CD4-positive, CD25-positive, alpha-beta regulatory T cell (primary cell): ENCODE measurements at places on chromosomes 5 and 9.

DNA sequence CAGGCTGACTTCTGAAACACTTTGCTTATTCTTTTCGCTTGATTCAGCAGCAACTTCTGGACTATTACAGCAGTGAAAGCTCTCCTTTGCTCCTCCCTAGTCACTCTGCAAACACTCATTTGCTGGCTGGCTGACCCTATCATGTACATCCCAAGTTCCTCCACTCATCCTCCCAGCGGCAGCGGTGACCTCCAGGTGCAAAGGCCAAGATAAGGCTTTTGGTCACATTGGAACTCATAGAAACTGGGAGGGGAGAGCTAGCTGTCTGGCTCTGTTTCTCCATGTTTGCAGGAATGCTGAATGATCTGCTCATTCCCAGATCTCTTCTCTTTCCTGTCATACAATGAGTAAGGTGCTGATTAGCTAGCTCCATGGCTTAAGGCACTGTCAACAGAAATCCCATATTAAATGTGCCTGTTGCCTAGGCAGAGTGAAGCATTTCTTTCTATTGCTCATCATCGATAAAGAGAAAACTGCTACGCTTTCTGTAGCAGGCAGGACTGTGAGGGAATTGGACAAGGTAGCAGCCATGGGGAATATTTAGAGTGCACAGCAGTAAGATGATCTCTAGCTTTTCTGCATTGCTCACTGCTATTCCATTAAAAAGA is 250.5 kb upstream of the PDE4D start:
- DNase-seq, result no peak

DNA sequence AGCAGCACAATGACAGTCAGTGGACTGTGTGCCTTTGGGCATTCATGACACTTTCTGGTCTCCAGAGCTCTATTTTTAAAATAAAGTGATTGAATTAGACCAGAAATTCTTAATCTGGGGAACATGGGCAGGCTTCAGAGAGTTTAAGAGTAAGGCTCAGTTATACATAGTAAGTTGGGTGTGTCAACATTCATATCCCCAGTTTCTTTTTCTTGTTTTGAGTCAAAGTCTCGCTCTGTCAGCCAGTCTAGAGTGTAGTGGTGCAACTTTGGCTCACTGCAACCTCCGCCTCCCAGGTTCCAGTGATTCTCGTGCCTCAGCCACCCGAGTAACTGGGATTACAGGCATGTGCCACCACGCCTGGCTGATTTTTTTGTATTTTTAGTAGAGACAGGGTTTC is 13.7 kb upstream of the KIF4B start:
- DNase-seq, result no peak

- no peak for DNase-seq
Observed at GRCh38 chr9:104882086-104882485, 45.9 kb downstream of the ABCA1 start.

GRCh38 chr9:36789886-36790285 is 217.2 kb downstream of the MELK start:
- no peak for DNase-seq

GRCh38 chr9:37542488-37542887 is 33.7 kb downstream of the FBXO10 start:
- no peak for DNase-seq

DNA sequence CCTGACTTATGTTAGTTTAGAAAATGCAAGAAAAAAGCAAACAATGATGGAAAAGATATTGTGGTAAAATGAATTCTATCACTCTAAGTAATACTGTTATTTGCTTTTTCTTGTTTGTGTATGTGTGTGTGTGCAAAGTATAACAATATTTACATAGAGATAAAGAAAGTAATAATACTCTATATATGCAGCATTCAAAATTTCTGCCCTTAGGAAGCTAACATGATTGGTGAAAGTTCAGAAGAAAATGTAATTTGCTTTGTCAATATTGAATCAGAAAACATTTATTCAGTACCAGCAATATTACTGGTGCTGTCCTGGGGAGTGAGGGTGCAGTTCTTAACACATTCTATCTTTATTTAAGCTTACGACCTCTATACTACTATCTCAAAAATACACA is 12.9 kb upstream of the PRDM9 start:
- DNase-seq, result no peak

- no peak for DNase-seq
Observed at GRCh38 chr9:459491-460444, 245.1 kb downstream of the DOCK8 start.

DNA sequence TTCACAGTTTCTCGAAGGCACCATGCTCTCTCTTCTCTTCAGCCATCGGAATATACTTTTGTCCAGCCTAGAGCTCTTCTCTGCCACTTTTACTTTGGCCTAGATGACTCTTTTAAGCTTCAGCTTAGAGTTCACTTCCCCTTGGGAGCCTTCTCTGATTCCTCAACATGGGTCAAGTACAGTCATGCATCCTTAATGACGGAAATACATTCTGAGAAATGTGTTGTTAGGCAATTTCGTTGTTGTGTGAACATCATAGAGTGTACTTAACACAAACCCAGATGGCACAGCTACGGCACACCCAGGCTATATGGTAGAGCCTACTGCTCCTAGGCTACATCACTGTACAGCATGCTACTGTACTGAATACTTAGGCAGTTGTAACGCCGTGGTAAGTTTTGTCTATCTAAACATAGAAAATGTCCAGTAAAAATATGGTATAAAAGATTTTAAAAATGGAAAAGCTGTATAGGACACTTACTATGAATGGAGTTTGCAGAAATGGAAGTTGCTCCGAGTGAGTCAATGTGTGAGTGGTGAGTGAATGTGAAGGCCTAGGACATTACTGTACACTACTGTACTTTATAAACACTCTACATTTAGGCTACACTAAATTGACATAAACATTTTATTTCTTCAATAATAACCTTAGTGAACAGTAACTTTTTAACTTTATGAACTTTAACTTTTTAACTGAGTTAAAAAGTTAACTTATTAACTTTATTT is 15.1 kb upstream of the TNFSF15 start:
- no peak for DNase-seq

- no peak for DNase-seq
Observed at GRCh38 chr9:12708562-12709298, 15.5 kb downstream of the TYRP1 start.

DNA sequence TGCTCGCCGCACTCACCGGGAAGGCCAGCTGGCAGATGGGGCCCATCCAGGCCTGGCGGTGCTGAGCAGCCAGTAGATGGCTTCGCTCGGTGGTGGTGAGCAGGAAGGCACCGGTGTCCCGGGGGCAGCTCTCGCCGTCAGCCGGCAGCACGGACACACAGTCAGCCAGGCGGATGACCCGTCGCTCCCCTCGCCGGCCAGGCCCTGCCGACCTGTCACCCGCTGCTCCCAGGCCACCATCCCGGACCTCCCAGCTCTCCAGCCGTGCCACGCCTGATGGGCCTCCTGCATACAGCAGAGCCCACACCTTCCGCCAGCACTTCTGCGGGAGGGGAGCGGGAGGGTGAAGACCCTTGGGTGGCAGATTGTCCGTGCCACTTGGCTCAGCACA is 1.4 kb downstream of the DOK3 start:
- no peak for DNase-seq

- peak; percentile 20 for DNase-seq
Observed at GRCh38 chr5:176899296-176899891, at the start of gene HK3. Gene HK3, minus strand, starts transcription at chr5:176899346. Its CDS starts 3,187 bp downstream, at chr5:176896159.

GRCh38 chr5:90311401-90311800 is 98.2 kb downstream of the CETN3 start:
- no peak for DNase-seq

DNA sequence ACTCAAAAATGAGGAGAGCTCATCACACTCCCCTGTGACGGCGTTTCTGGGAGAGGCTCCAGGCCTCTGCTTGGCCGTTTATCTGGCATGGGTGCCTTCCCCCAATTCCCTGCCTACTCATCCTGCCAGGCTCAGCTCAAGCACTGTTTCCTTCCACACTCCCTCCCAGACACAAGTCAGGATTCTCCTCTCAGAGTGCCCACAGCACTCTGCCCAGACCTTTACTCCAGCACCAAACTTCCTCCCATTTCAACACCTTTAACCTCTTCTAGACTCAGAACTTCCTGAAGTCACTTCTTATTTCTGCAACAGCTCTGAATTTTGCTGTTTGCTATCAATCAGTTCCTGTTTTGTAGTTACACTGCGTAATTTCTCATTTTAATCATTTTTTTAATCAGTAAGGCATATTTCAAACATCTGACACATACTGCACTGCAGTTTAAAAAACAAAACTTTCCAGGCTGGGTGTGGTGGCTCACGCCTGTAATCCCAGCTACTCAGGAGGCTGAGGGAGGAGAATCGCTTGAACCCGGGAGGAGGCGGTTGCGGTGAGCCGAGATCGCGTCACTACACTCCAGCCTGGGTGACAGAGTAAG is 16.0 kb downstream of the TRMO start:
- DNase-seq, result peak; percentile 56

DNA sequence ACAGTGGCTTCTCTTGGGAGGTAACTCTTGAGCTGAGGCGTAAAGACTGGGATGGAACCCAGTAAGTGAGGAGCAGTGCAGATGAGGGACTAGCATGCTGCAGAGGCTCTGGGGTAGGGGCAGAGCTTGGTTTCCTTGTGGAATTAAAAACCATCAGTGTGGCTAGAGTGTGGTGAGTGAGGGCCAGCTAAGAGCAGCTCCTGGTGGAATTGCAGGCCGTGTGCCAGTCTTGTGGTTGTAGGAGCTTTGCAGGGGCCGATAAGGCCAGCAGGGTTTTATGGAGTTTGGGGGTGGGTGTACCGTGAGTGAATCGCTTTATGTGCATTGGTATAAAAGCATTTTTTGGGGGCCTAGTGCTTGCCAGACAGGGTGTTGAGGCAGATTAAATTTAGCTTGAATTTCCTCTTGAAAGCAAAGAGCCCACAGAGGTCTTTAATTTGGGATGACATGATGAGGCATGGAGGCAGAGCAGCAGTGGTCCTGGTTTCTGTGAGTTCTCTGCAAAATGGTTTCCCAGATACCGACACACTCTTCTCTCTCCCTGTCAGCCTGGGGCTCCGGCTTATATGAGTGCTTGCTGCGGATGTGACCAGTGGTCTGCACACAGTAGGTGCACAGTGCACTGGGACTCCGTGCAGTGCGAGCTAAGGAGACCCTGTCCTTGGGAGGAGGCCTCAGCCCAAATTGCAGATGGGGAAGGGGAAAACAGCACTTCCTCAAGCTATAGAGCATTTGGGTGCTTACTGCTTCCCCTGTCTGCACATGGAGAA is 176.4 kb upstream of the PITX1 start:
- no peak for DNase-seq

- DNase-seq, result no peak
Observed at GRCh38 chr9:26523577-26523976, 369.0 kb downstream of the CAAP1 start.

- DNase-seq, result no peak
Observed at GRCh38 chr5:54693936-54694657, 176.5 kb downstream of the SNX18 start.

DNA sequence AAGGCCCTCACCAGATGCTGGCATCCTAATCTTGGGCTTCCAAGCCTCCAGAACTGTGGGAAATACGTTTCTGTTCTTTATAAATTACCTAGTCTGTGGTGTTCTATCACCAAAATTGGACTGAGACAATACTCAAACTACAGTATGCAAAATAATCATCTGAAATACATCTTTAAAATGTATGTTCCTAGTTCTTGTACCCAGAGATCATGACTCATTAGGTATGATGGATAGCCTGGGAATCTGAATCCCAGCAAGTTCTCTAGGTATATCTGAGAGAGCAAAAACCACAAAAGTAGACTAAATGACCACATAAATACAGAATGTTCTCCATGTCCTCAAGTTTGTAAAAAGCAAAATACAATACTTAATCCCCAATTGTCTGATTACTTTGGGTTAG is 166.3 kb downstream of the YIPF5 start:
- no peak for DNase-seq

- no peak for DNase-seq
Observed at GRCh38 chr9:76374783-76375559, 19.3 kb downstream of the RFK start.

- DNase-seq, result peak; percentile 82
Observed at GRCh38 chr5:14415024-14415697, 166.4 kb upstream of the OTULINL start.

DNA sequence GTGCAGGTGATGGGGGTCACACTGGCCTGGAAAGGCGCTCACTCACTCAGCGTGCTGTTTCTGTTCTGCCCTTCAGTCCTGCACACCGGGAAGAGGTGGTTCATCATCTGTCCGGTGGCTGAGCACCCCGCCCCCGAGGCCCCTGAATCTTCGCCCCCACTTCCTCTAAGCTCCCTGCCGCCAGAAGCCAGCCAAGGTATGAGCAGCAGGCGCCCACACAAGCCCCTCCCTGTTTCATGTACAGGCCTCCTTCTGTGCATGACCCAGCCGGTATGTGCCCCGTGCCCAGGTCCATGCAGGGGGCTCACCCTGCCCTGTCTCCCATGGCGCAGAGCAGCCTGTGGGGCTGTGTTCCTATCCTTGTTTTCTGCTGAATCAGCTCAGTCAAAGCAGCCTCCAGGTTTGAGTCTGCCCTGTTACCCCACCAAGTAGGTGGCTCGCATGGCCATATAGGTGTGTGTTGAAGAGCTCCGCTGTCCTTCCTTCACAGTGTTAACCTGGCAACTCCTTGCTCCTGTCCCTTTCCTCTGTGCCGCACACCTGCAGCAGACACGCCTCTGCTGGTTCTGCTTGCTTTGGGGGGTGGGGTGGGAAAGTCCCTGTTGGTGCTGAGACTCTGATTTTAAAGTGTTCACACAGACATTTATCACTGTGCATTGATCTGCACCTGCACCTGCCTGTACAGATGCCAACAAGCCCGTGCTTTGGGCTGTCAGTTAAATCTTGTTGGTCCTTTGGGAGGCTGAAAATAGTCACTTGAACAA is 84.8 kb downstream of the WNK2 start:
- DNase-seq, result peak; percentile 46

- DNase-seq, result peak; percentile 12
Observed at GRCh38 chr9:33524306-33524947, 376 bp downstream of the ANKRD18B start.

GRCh38 chr9:121217609-121218292 is 16.1 kb upstream of the RAB14 start:
- DNase-seq, result no peak

GRCh38 chr9:116592970-116593369 is 94.1 kb upstream of the TRIM32 start:
- DNase-seq, result no peak

GRCh38 chr5:167451076-167451475 is 840.4 kb upstream of the WWC1 start:
- no peak for DNase-seq

- no peak for DNase-seq
Observed at GRCh38 chr5:17304282-17304681, 86.9 kb downstream of the BASP1 start.

DNA sequence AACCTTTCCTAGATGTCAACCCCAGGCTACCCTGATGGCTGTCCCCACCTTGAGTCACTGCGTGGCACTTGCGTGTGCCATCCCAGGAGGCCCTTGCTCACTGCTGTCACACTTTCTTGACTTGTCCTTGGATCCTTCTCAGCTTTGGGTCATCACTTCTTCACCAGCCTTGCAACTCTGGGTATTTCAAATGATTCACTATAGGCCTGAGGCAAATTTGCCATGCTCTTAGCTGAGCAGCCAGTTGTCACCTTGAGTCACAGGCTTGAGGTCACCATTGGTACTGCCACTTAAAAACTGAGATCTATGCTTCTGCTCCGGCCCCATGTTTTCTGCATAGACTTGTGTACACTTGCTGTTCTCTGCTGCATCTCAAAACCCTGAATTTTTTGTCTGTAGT is 84.7 kb downstream of the BASP1 start:
- no peak for DNase-seq

- no peak for DNase-seq
Observed at GRCh38 chr5:159459132-159459627, 128.9 kb upstream of the IL12B start.
